ENCODE measurements at places on chromosomes 5 and 9.
A peak's percentile ranks its signal among the peaks of the same experiment; 100 is the strongest.

DNA sequence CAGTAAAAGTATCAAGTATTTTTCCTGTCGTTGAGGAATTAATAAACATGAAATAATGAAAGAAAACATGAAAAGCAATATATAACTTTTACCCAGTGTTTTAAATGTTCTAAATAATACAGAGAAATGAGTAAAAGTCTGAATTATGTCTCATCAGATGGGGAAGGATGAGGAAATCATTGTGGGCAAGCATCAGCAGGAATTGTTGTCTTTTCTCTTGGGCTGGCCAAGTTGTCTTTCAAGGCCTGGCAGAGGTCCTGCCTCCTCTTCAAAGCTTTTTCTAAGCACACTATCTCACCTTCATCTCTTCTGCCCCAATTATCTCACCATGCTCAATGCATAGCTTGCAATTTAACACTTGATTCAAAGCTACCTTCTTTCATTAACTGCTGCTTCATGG lies 41.9 kb downstream of the MOCS2 start:
- DNase-seq: no peak

GRCh38 chr9:95511952-95512708 lies 4.6 kb downstream of the PTCH1 start:
- no peak for DNase-seq

GRCh38 chr9:73143711-73144328 lies 7.8 kb upstream of the ANXA1 start:
- no peak for DNase-seq

- no peak for DNase-seq
Measured at GRCh38 chr9:94164806-94165549, 80.7 kb downstream of the PTPDC1 start.

GRCh38 chr5:148486456-148486855 lies 102.7 kb downstream of the FBXO38 start:
- no peak for DNase-seq

DNA sequence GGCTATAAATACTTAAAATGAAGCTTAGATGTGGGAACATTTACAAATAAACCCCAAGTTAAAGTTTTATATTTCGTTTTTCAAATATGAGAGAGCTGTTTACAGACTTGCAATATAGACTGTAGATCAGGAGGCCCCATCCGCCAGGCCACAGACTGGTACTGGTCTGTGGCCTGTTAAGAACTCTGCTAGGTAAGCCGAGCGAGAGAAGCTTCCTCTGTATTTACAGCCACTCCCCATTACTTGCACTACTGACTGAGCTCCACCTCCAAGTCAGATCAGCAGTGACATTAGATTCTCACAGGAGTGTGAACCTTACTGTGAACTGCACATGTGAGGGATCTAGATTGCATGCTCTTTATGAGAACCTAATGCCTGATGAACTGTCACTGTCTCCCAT lies 561.4 kb upstream of the FAM174A start:
- no peak for DNase-seq

DNA sequence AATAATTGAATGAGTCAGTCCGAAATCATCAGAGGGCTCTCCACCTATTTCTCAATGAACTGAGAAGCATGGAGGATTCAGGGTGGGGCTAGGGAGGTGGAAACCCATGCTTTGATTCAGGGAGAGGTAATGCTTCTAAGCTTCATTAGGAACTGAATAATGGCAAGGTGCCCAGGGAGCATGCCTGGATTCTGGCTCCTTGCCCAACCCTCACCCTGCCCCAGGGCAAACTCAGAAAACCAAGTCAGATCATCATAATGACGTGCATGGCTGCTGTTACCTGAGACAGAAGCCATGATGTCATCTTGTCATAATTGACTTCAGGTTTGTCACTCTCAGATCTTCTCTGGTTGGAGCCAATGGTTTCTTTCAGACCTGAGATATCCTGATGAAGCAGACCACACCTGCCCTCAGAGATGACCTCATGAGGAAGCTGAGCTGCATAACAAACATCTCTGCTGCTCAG lies 199.6 kb downstream of the SYK start:
- no peak for DNase-seq

DNA sequence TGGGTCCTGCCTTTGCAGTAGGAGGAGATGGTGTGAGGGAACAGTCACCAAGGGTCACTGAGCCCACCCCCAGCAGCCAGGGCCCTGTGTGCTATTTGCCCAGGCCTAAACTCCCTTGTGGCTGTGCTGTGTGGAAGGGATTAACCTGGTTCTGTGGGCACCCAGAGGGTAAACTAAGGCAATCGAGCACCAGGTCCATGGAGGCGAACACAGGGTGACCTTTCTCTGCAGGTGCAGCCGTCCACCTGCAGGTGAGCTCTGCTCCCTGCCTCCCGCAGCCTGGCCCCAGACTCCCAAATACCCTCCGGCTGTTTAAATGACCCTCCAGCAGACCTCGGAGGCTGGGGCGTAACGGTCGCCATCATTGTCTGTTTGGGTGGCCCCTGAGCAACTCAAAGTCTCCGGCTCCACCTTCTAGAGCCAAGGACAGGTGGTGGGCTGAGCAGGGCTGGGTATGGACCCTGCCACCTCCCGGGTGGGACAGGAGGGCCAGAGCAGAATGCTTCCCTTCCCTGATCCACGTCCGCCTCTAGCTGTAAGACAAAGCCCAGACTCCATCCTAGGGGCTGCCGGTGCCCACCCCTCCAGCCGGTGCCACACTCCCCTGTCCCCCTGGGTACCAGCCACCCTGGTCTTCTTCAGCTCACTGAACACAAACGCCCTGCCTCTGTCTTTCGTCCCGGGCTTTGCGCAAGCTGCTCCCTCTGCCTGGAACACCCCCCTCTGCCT lies 34.1 kb upstream of the FIBCD1 start:
- DNase-seq: no peak

DNA sequence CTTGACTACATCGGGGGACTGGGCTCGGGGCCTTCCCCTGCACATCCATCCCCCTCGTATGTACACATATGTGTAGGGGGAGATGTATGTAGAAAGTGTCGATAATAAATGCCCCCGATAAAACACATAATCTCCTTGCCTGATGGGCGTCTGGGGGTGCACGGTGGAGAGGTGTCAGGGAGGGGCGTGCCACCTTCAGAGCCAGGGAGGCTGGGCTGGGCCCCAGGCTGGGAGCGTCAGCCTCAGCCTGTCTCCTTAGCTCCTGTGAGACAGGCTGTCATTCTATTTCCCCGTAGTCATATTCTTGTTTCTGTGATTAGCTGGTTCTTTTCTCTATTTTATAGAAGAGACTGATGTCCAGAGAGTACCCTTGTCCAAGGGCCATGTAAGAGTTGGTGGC lies 4.7 kb upstream of the RXRA start:
- no peak for DNase-seq

DNA sequence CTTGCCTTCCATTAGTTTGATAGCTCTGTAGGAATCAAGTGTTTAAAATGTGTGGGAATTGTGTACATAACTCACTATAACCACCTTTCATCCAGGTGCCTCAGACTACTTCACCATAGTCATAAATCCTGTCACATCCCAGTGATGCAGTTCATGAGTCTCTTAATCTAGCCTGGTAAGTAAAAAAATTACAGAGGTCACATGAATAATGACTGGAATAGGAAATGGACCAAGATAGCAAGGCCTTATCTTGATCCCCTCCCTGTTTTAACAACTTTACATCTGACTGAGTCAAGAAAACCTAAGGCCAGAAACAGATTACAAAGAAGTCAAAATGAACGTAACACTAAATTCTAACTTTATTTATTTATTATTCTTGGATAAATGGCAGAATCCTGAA lies 1.5 kb upstream of the RNF145 start:
- no peak for DNase-seq

GRCh38 chr9:3736161-3736560 lies 210.4 kb upstream of the RFX3 start:
- no peak for DNase-seq

DNA sequence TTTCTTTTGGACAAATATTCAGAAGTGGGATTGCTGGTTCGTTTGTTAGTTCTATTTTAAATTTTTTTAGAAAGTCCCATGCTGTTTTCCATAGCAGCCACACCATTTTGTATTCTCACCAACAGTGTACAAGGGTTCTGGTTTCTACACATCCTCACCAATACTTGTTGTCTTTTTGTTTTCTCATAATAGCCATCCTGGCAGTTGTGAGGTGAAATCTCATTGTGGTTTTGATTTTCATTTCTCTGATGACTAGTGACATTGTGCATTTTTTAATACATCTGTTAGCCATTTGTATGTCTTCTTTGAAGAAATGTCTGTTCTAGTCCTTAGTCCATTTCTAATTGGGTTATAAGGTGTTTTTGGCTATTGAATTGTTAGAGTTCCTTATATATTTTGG lies 214.3 kb downstream of the ARRDC3 start:
- DNase-seq: no peak

GRCh38 chr5:180394031-180394636 lies 41.0 kb upstream of the GFPT2 start:
- DNase-seq: no peak

DNA sequence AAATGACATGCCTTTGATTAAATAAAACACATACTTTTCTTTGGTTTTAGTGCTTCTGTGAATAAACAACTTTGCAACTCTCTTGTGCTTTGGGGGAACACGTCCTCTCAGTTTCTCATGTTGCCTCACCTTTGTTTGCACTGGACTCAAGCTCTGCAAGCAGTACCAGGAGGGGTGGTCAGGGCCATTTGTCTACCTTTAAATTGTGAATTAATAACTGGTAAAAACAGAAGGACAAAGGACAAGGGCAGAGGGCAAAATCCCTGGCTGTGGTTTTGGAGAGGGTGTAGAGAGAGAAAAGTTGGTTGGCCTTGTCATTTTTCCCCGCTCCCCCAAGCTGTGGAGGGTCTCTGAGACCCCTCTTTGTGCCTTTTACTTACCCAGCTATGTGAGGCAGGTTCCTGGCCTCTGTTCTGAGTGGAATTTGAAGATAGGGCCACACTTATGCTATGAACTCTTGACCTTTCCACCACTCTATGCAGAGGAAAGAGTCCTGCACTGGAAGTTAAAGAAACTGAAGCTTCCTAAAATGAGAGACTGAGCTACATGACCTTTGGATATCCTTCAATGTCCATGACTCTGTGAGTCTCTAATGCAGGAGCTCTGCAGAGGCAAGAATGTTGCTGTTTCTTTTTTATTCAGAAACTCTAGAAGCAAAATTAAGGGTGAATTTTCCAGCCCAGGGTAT lies 55.1 kb upstream of the MOCS2 start:
- no peak for DNase-seq

GRCh38 chr9:98793031-98793430 lies 3.3 kb downstream of the ANKS6 start:
- peak; percentile 31 for DNase-seq

GRCh38 chr9:131731237-131731636 lies 8.6 kb downstream of the RAPGEF1 start:
- no peak for DNase-seq

DNA sequence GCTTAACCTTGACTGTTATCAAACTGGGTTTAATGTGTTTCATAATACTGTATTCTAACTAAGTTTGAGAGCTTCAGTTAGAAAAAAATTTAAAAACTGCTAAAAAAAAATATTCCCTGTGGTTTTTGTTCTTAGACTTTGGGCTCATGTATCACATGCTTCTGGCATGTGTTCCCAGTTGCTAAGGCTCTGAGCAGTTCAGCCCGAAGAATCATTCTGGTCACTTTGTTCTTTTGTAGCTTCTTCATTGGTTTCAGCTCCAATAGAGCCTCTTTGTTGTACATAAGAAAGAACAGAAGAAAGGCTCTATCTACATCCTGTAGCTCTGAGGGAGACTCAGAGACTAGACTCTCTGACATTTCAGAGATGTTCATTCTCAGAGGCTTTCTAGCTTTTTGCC lies 25.6 kb downstream of the KCNN2 start:
- no peak for DNase-seq

- peak; percentile 83 for DNase-seq
Measured at GRCh38 chr5:68216245-68217046, 890 bp downstream of the PIK3R1 start.

- DNase-seq: peak; percentile 72
Measured at GRCh38 chr9:114738581-114739316, 56.8 kb upstream of the TEX48 start.

DNA sequence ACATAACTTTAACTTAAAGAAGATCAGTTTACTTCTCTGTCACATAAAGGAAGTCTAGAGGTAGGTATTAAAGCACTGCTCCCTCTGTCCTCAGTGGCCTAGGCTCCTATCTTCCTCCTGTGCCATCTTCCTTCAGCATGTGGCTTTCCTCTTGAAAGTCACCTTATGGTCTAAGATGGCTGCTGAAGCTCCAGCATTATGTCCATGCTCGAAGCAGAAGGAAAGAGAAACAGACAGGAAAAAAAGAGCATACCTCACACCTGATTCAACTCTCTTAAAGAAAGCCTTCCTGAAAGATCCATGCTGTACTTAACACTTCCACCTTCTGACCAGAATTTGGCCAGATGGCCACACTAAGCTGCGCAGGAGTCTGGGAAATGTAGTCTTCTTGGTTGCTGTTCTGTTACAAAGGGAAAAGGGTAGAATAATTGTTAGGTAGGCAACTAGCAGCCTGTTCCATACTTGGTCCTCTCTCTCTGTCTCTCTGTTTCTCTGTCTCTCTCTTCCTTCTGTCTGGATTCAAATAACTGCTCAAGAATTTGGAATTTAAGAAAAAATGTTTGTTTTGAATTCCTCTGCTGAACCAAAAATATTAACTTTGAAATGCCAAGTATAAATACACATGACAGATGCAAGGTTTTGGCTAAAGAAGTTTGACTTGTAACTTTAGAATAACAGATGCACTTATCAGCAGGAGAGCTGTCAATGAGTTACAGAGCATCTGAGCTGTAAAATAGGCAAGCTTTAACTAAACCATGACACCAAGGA lies 16.0 kb downstream of the TMEM174 start:
- no peak for DNase-seq

DNA sequence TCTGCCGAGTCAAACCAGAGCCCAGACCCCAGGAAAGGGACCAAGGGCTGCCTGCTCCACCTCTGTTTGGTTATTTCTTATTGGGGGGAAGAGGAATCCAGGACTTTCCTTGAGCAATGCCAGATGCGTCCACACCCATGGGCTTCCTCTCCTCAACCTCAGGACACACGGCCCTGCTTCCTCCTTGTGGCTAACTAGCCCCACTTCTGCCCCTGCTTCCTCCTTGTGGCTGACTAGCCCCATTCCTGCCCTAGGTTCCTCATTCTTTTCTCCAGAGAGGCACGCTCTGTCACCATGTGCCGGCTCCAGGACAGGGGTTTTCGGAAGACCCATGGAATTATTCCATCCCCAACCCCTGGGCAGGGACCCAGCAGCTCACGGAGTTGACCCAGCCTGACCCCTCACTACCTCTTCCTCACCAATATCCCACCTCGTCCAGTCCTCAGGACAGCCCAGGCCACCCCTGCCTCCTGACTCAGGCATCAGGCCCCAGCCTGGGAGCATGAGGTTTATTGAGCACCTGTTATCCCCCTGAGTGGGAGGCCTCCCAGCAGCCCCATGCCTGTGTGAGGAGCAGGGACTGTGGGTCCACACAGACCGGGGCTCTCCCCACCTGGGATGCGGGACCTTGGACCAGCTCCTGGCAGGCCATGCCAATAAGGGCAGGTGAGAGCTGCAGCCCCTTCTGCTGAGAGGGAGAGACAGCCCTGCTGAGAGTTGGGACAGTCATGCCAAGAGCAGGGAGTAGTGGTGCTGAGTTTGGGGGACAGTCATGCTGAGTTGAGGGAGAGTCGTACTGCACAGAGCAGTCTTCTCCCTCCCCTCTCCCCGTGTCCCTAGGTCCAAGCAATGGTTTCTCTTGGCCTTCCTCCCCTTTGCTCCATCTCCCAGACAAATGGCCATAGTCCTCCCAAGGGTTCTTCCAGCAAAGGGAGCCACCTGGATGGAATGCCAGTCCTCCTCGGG lies 11.8 kb upstream of the FCN1 start:
- peak; percentile 34 for DNase-seq

GRCh38 chr5:140261403-140262171 lies 41.3 kb downstream of the PFDN1 start:
- peak; percentile 30 for DNase-seq

GRCh38 chr9:17280350-17281012 lies 145.6 kb downstream of the CNTLN start:
- DNase-seq: no peak

GRCh38 chr5:1106385-1107166 lies 5.3 kb downstream of the SLC12A7 start:
- no peak for DNase-seq
